ENCODE measurements at places on chromosomes 6 and 20. TPM values are rescaled to one million over a fixed set of nuclear protein-coding genes. Genes with fewer than 3 reads are reported as not detected.

The MLIP gene
- not detected for total RNA-seq

The LPA gene
- 0.21 TPM for total RNA-seq

The OLIG3 gene
- not detected for total RNA-seq

The TAGAP gene
- 0.13 TPM for total RNA-seq

The PNLDC1 gene
- total RNA-seq: not detected

The RSPH4A gene
- total RNA-seq: 0.44 TPM

The CPXM1 gene
- total RNA-seq: not detected

- DNase-seq: no peak
Measured at GRCh38 chr6:11230158-11231107, 2.0 kb downstream of the NEDD9 start.

GRCh38 chr6:170011204-170012036 lies 260.0 kb downstream of the ERMARD start:
- DNase-seq: no peak

GRCh38 chr6:118981884-118982574 lies 47.1 kb upstream of the MCM9 start:
- no peak for DNase-seq

DNA sequence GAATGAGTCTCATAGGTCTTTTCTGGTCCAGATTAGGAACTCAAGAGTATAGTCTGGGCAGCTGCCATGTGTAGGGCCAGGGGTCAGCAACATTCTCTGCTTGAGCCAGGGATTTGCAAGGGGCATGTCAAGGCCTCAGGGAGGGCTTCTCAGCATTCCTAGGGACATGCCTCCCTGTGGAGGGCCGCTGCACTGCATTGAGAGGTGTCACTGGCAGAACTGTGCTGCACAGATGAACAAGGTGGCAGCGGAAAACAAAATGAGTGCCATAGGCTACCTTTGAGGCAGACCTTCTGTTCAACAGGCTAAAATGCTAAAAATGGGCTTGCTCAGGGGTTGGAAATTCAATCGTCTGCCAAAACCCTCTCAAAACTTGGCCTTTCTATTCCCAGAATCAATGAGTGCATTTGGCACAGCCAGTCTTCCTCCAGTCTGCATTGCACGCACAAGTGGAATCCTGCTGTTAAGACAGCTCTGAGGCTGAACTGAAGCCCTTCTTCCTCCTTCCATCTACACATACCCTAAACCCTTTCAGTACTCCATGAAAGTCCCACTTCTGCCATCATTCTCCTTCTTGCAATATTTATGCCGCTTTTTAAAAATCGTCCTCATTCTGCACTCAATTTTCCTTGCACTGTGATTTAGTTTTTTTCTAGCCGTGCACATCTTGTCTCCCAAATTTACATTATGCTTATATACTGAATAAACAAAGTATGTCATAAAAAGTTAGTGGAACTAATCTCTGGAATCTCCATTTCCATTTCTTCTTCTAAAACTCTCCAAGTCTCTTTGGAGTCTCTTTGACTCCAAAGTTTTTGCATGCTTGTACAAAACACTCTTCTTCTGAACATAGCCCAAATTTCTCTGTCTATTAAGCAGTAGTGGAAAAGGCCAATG lies 51.7 kb downstream of the SLC26A8 start:
- DNase-seq: no peak

DNA sequence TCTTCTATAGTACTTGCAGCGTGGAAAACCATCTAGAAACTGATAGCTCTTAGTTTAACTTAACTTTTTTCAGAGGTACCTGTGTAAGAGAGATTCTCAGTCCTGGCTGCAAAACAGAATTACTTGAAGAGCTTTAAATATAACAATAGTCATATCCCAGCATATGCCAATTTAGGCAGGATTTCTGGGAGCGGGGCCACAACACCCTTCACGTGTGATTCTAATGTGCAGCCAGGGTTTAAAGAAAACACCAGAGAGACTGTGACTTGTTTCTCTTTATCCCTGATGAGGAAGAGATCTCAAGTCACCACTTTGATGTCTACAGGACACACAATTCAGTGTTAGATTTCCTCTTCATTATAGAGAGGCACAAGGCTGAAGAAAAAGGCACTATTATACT lies 103.7 kb downstream of the PDSS2 start:
- no peak for DNase-seq

DNA sequence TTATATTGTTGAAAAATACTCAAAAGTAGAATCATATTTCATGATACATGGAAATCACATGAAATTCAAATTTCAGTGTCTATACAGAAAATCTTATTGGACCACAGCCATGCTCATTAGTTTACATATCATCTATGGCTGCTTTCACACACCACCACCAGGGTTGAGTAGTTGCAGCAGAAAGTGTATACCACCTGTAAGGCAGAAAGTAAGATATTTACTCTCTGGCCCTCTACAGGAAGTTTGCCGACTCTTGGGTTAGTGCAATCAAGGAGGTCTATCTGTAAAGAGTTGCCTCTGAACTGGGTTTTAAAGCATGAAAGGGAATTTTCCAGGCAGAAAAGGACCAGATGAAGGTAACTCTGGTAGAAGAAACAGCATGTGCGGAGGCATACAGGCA lies 432.3 kb downstream of the DHX35 start:
- no peak for DNase-seq

DNA sequence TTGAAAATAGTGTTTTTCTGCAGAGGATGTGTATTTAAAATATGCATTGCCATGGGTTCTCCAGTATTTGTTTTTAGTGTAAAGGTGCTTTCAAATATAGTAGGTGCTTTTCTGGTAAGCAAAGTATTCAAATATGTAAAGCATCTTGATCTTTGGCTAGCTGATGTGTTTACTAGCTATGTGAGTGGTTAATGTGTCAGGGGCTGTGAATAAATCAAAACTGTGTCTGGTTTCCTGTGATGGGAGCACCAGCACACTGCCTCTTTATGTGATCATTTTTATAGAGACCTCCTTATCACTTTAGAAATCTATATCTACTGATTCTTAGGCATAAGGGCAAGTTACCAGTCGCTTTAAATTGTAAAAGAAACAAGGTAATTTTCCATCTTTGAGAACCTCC lies 388.9 kb upstream of the MAN1A1 start:
- no peak for DNase-seq

- no peak for DNase-seq
Measured at GRCh38 chr6:46921059-46921458, 679 bp downstream of the ADGRF5 start.

DNA sequence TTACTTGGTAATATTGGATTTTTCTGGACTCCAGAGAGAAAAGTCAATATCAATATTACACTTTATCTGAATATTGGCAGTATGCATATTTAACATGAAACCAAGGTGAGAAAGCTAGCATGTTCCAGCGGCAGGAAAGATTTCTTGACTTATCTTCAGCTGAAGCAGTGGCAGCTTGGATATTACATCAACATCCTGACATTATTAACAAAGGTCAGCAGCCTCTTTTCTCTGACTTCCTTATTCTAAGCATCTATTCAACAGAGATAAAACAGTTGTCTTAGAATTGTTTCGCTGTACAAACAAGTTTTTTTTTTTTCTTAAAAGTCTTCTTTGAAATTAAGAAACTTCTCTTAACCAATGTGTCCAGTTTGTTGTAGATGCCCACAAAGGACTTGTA lies 11.8 kb downstream of the DCBLD1 start:
- no peak for DNase-seq

Data from Panc1 (cell line).